ENCODE measurements at places on chromosomes 3 and 15. TPM values are rescaled to one million over a fixed set of nuclear protein-coding genes. Genes with fewer than 3 reads are reported as not detected.

SLC24A5 gene
- not detected for total RNA-seq

GRCh38 chr3:186004671-186005070, 66.9 kb upstream of the TRA2B start:
- H3K4me3 ChIP-seq, result no peak overlapping the region
- no peaks in the 10 kb centered on the region for H3K27me3 ChIP-seq
- no peaks in the 10 kb centered on the region for H3K36me3 ChIP-seq
- DNase-seq, result no peak

DNA sequence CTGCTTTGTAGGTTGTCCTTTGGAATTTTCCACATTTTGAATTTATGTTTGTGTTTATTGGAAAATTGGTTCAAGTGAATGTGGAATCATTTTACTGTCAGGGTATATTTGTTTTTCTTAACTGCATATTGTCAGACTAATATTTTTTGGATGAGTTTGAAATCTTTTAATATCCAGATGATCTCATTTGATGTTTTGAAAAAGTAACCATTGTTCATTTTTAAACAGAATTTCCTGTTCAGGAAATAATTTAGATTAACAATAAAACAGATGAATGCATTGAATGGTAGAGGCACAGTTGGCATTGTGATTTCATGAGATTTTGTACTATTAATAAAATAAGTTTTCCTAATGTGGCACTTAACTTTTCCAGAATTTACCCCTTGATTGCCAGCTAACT, 15.5 kb downstream of the TRAK1 start:
- H3K4me1 ChIP-seq, result no peaks in the 10 kb centered on the region
- H3K27ac ChIP-seq, result no peak overlapping the region
- no peaks in the 10 kb centered on the region for H3K27me3 ChIP-seq
- H3K36me3 ChIP-seq, result peaks cover 2% of the 10 kb centered on the region

GPR156 gene
- total RNA-seq, result 0.18 TPM

SERPINI1 gene
- total RNA-seq, result 5.6 TPM

DNA sequence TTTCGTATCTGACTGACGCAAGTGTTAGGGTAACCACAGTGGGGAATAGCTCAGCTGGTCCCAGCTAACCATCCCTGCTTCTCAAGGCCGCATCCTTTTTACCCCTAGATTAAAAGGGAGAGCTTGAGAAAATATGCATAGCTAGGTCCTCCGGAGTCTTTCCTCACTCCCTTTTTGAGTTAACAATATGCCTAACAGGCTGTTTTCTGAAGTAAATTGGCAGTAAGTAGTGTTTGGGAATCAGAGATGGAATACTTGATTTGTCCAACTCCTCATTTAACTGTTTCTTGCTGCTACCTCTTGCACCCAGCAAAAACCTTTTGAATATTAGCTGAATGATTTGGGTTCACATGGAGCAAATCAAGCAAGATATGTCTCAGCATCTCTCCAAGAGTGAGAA, 326.1 kb downstream of the LPP start:
- peaks cover 5% of the 10 kb centered on the region for H3K4me1 ChIP-seq
- peaks cover 2% of the 10 kb centered on the region for H3K36me3 ChIP-seq
- DNase-seq, result no peak
- no peak overlapping the region for H3K4me3 ChIP-seq
- no peaks in the 10 kb centered on the region for H3K27me3 ChIP-seq

DNA sequence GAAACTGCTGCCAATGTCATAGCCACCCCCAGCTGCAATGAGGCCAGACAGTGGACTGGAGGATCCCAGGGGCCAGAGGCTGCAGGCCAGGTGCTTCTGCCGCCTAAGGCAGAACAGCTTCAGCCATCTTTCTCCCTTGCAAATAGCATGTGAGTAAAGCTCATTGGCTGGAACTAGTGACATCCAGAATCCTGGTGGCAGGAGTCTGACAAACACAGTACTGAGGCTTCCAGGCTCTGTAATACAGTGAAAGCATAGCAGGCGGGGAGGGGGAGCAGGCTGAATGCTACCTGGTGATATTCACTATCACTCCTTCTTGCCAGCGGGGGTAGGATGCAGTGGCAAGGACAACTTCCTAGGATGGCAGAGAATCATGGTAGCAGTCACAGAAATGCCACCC, 36.5 kb upstream of the TBC1D21 start:
- no peak overlapping the region for H3K27ac ChIP-seq
- no peak for DNase-seq
- H3K27me3 ChIP-seq, result no peaks in the 10 kb centered on the region
- no peak overlapping the region for H3K4me3 ChIP-seq
- no peaks in the 10 kb centered on the region for H3K4me1 ChIP-seq

DNA sequence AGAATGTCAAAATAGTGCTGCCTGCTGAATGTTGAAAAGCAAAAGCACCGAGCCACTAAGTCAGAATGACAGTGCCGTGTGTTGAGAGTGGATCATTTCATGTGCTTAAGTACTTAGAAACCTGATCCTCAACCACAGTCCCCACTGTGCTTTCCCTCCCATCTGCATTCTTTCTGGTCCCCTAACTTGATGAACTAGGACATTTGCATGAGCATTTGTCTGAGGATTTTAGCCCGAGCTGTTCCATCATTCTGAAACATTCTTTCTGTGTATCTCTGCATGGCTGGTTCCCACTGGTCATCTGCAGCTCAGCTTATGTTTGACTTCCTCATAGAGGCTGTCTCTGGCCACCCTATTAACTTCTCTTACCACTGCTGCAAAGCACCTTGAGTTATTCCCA, 42.0 kb downstream of the SST start:
- no peaks in the 10 kb centered on the region for H3K4me1 ChIP-seq
- no peak overlapping the region for H3K27ac ChIP-seq
- no peak for DNase-seq
- H3K27me3 ChIP-seq, result no peaks in the 10 kb centered on the region

DNA sequence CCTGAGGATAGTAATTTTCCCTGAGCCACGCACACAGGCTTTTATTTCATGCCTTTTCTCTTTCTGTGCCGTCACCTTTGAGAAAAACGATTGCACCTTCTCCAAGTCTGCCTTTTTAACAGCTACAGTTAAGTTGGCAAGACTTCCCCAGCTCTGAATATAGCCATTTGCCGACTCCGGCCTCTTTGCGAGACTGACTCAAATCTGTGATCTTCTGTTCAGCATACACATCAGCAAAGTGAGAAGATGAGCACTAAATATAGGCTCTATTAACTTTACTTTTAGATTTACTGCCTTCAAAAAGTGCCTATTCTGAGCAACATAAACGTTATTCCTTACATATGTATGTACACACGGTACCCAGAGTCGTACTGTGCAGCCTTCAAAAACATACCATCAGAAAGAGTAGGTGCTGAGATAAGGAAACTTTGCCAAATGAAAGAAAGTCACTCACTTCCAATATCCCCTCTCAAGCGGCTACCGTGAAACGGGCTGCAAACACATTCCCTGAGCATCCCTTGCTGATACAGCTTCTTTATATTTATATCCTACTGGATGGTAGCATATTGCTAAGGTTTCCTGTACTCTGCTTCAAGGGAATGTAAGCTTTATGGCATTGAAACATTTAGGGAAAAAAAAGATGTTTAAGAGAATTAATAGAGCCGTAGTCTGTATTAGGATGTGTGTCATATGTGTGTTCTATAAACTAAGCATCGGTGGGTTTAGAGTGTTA, 283.3 kb upstream of the TPRG1 start:
- no peak for DNase-seq
- no peaks in the 10 kb centered on the region for H3K36me3 ChIP-seq
- no peak overlapping the region for H3K27ac ChIP-seq
- H3K27me3 ChIP-seq, result no peaks in the 10 kb centered on the region
- H3K4me1 ChIP-seq, result no peaks in the 10 kb centered on the region

PP2D1 gene
- total RNA-seq, result not detected

- no peak for DNase-seq
- no peaks in the 10 kb centered on the region for H3K4me1 ChIP-seq
- no peaks in the 10 kb centered on the region for H3K36me3 ChIP-seq
- H3K27me3 ChIP-seq, result no peaks in the 10 kb centered on the region
- H3K27ac ChIP-seq, result no peak overlapping the region
These were observed 19.4 kb downstream of the ANKRD28 start for GRCh38 chr3:15778332-15778858.

DNA sequence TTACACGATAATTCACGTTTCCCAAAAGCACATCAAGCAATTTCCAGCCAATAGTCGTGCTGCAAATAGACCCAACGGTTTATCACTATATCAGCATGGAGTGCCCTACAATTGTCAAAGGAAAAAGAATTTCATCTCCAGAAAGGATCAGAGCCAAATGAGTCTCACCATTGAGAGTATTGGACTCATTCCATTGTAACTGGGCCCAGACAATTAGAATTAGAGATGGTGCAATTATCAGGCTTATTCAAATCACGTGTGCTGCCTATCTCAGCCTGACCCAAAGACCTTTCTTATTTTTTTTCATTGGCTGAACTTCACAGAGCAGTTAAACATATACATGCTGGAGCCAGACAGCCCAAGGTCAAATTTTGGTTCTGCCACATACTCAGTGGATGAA, 87.0 kb upstream of the LRTM1 start:
- no peaks in the 10 kb centered on the region for H3K36me3 ChIP-seq
- no peak for DNase-seq
- no peak overlapping the region for H3K4me3 ChIP-seq
- no peak overlapping the region for H3K27ac ChIP-seq
- no peaks in the 10 kb centered on the region for H3K4me1 ChIP-seq
- no peaks in the 10 kb centered on the region for H3K27me3 ChIP-seq

- H3K4me1 ChIP-seq, result no peaks in the 10 kb centered on the region
- no peaks in the 10 kb centered on the region for H3K27me3 ChIP-seq
- no peak for DNase-seq
- no peak overlapping the region for H3K4me3 ChIP-seq
- no peaks in the 10 kb centered on the region for H3K36me3 ChIP-seq
These were observed 122.8 kb downstream of the CACNA1D start for GRCh38 chr3:53616971-53617892.

PLCL2 gene
- 84.7 TPM for total RNA-seq

GRCh38 chr15:92009162-92009561, 155.7 kb downstream of the SLCO3A1 start:
- no peak overlapping the region for H3K27ac ChIP-seq
- no peak overlapping the region for H3K4me3 ChIP-seq
- H3K27me3 ChIP-seq, result no peaks in the 10 kb centered on the region
- DNase-seq, result no peak
- peaks cover 34% of the 10 kb centered on the region for H3K4me1 ChIP-seq

DNA sequence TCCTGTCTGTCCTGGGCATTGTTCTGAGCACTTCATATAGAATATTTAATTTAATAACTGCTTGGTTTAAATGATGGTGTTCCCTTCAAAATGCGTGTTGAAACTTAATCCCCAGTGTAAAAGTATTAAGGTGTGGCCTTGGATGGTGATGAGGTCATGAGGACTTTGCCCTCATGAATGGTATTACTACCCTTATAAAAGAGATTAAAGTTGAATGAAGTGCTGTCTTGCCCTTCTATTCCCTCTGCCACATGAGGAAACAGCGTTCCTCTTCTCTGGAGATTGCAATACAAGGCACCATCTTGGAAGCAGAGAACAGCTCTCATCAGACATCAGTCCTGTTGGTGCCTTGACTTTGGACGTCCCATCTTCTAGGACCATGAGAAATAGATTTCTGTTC, 374.4 kb downstream of the PTPRG start:
- no peaks in the 10 kb centered on the region for H3K36me3 ChIP-seq
- H3K4me3 ChIP-seq, result no peak overlapping the region
- DNase-seq, result no peak
- no peaks in the 10 kb centered on the region for H3K27me3 ChIP-seq
- no peak overlapping the region for H3K27ac ChIP-seq
- no peaks in the 10 kb centered on the region for H3K4me1 ChIP-seq

Measured in natural killer cell (primary cell).